OCI-M1 (cell line): ENCODE measurements at places on chromosomes 6 and 20.

DNA sequence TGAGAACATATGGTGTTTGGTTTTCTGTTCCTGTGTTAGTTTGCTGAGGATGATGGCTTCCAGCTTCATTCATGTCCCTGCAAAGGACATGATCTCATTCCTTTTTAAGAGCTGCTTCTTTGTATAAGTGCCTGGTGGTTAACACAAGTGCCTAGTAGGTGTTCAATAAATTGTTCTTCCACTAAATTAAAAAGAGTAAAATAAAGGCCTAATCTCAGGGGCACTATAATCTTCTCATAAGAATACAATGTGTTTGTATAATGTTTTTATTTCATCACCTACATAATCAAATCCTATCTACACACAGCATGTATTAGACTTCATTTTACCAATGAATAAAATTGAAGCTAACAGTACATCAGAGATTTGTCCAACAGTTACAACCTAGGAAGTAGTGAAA is 252.7 kb downstream of the KHDC1L start:
- no peak for DNase-seq

- DNase-seq: no peak
Observed at GRCh38 chr20:50315586-50316551, 125.2 kb downstream of the CEBPB start.

DNA sequence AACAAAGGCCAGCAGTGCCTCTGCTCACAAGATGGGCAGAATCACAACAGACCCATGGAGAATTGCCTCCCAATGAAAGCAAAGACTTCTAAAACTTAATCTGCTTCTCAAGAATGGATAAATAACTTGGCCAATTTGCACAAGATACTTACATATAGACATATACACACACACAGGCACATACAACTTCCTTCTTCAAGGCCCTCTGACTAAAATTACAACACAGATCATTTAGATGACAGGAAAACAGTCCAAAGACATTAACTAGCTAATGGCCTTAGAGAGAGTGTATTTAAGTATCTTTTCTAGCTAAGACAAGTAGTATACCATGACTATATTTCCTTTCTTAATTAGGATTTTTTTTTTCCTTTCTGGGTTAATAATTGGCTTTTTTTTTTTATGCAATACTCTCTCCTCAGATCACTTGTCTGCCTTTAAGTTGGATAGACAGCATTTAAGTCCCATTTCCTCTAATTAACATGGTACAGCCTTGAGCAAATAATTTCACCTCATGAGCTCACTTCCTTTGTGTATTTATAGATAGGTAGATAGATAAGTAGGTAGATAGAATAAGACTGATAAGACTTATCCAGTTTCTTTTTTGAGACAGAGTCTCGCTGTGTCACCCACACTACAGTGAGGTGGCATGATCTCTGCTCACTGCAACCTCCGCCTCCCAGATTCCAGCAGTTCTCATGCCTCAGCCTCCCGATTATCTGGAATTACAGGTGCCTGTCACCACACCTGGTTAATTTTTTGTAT is 70.0 kb downstream of the NRSN1 start:
- no peak for DNase-seq

GRCh38 chr6:120005292-120005976 is 655.9 kb upstream of the MAN1A1 start:
- peak; percentile 46 for DNase-seq

- DNase-seq: no peak
Observed at GRCh38 chr6:106084989-106085691, 996 bp upstream of the PRDM1 start.

- DNase-seq: peak; percentile 85
Observed at GRCh38 chr6:33297956-33298772, 578 bp downstream of the RGL2 start.
